ENCODE measurements at places on chromosomes 6 and 20.

GRCh38 chr20:37315452-37316110 is 26.1 kb downstream of the MANBAL start:
- no peak for DNase-seq

DNA sequence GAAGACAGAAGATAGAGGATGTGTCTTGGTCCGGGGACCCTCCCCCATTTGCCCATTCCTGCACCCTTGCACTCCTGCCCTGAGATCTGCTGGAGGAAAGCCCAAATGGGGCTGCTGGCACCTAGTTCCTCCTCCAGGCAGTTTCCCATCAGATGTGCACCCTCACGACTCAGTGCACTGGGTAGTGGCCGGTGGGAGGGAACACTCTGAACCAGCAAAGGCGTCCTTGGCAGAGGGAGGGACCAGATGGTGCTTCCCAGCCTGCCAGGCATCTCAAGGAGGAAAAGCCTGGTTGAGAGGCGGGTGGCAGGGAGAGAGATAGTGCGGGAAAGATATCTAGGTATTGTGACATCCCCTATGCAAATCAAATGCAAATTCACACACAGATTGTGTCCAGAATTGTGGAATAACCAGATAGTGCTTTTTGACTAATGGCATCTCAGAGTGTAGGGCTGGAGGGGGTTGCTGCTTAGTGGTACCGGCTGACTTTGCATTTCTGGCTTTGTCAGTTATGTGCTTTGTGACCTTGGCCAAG is 19.5 kb downstream of the TMEM151B start:
- no peak for DNase-seq

GRCh38 chr6:34243131-34243771 is 5.6 kb downstream of the SMIM29 start:
- no peak for DNase-seq

DNA sequence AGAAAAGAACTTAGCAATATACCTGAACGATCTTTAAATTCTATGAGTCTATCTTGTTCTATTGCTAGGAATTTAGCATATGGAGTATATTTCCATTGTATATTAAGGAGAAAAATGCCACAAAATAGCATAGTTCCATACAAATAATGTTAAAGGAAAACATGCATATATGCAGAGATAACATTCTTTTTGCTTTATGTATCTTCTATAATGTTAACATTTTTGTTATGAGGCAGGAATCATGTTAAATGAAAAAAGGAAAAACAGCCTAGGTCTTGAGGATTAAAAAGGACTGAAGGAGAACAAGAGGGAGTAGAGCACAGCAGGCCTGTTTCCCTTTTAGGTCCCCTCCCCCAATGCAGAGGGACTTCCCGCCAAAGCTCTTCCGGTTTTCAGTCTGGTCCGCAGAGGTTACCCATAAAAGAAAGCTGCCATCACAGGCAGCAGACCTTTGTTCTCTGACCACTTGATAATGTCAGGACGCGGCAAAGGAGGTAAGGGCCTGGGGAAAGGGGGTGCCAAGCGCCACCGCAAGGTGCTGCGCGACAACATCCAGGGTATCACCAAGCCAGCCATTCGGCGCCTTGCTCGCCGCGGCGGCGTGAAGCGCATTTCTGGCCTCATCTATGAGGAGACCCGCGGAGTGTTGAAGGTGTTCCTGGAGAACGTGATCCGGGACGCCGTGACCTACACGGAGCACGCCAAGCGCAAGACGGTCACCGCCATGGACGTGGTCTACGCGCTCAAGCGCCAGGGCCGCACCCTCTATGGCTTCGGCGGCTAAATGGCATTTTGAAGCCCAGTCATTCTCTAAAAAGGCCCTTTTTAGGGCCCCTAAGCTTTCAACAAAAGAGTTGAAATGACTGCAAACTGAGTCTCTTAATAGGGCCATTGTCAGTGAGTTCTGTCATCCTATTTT is 108.4 kb upstream of the PRSS16 start:
- DNase-seq, result peak; percentile 81

DNA sequence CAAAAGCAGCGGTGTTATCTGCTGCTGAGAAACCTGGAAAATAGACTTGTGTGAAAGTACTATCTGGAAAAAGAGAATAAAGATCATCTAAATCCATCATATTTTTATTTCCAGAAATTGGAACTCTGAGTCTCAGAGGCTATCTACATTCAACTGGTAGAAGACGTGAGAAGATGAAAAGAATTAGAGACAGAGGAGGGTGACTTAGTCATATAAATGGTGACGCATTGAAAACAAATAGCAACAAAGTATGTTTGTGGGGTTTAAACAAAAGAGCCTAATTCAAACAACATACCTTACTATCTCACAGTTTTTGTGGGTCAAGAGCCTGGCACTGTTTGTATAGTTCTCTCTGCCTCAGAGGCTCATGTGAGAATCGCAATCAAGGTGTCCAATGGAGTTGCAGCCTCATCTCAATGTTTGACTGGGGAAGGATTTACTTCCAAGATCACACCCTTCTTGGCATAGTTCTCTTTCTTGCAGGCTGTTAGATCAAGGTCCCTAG is 757.1 kb upstream of the SLC35B3 start:
- no peak for DNase-seq

GRCh38 chr6:8830794-8831193 is 395.4 kb upstream of the SLC35B3 start:
- no peak for DNase-seq

GRCh38 chr6:111918825-111919224 is 45.6 kb upstream of the FYN start:
- no peak for DNase-seq
